Pancreas (tissue), 10 donors: ENCODE measurements at places on chromosomes 11 and 22.
A peak's percentile ranks its signal among the peaks of the same experiment; 100 is the strongest.

DNA sequence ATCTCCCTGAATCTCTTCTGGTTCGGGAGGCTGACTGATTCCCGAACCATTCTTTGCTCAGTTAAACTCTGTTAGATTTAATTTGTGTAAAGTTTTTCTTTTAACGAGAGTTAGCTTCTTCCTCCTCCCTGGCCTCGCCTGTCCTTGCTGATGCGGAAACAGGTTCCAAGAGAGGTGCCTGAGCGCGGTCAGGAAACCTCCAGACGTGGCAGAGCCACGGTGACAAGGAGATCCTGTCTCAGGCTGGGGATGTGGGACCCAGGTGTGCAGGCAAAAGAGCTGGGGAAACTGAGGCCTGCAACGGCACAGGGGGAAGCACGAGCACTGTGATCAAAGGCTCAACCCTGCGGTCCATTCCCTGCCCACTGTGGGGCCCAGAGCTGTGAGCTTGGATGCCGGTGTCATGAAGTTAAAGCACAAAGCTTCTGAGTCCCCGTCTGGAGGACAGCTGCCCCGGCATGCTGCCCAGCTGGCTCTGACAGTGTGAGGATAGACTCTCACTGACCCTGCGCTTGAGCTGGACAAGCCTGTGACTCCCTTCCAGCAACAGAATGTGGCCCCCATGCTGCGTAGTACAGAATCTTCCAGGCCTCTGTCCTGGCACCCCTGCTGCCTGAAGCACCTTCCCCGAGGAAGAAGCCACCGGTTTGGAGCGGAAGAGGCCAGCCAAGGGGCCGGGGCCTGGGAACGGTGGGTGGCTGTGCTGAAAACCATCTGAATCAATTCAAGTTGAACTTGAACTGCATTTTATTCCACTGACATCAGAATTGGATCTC is 960.6 kb downstream of the BRD1 start:
- no peak overlapping the region for H3K4me3 ChIP-seq
- no peak for DNase-seq
- H3K4me1 ChIP-seq: no peaks in the 10 kb centered on the region

DNA sequence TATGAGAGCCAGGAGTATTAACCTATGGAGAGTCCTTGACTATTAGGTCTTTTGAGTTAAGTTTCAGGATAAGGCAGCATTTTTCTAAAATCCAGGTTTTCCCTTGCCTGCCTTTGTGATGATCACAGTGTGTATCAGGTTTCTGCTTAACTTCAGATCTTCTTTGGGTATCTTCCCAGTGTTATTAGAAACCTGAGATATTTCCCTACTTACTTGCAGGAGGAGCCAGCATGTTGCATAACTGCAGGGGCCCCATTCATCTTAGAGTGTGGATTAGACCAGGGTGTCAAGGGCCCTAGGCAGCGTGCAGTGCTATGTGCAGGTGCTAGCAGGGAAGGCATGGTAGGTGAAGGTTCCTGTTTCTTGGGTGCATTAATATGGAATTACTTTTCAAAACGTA is 69.5 kb downstream of the ZNRF3 start:
- no peak for DNase-seq
- no peak overlapping the region for H3K4me3 ChIP-seq
- H3K27me3 ChIP-seq: no peaks in the 10 kb centered on the region
- no peaks in the 10 kb centered on the region for H3K36me3 ChIP-seq

DNA sequence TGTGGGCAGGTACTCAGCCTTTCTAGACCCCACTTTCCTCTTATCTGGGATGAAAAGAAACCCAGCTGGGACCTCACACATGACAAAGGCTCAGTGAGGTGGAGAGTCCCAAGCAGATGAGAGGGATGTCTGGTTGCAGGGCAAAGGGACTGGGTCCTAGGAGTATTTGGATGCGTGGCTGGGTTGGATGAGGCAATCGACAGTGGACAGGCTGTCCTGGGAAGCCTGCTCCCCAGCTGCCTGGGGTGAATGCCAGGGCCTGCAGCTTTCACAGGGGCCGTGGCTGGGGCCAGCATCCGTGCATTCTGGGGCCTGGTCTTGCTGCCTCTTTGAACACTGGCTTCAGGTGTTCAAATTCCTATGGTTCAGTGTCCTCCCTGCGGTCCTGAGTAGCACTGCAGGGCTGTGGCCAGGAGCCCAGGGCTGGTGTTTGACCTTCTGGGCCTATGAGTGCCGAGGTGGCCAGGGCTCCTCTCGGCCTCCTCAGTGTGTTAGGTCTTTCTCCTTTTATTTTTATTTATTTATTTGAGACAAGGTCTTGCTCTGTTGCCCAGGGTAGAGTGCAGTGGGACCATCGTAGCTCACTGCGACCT is 65.3 kb downstream of the MCM5 start:
- no peaks in the 10 kb centered on the region for H3K27me3 ChIP-seq
- H3K27ac ChIP-seq: no peak overlapping the region
- no peak overlapping the region for H3K4me3 ChIP-seq
- no peaks in the 10 kb centered on the region for H3K36me3 ChIP-seq
- no peaks in the 10 kb centered on the region for H3K4me1 ChIP-seq
- DNase-seq: no peak

DNA sequence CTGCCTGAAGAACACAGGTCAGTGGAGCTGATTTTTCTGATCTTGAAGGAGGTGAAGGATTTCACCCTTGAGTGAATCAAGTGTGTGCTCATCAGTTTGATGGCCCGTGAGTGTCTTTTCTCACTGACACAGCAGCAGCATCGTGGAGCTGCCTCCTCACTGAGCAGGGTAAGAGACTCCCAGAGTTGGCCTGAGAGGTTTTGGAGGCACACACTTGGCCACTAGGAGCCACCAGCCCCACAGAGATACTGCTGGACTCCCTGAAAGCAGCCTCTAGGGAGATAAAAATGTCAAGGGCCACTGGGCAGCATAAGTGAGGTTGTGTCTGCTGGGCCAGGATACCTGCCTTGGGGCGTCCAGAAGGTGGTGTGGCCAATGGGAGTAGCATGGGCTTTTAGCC is 245.4 kb downstream of the GRIK4 start:
- no peak for DNase-seq
- no peak overlapping the region for H3K4me3 ChIP-seq
- no peaks in the 10 kb centered on the region for H3K4me1 ChIP-seq
- H3K27me3 ChIP-seq: no peaks in the 10 kb centered on the region

GRCh38 chr22:46007003-46007847 is 30.3 kb upstream of the WNT7B start:
- no peaks in the 10 kb centered on the region for H3K27me3 ChIP-seq
- H3K36me3 ChIP-seq: no peaks in the 10 kb centered on the region
- H3K27ac ChIP-seq: peak overlapping the region; percentile 93
- no peaks in the 10 kb centered on the region for H3K4me1 ChIP-seq
- H3K4me3 ChIP-seq: no peak overlapping the region

GRCh38 chr11:69005631-69006368 is 7.2 kb downstream of the MRGPRF start:
- peak; percentile 40 for DNase-seq
- no peaks in the 10 kb centered on the region for H3K36me3 ChIP-seq
- no peaks in the 10 kb centered on the region for H3K4me1 ChIP-seq
- H3K27ac ChIP-seq: no peak overlapping the region
- H3K27me3 ChIP-seq: no peaks in the 10 kb centered on the region

- H3K36me3 ChIP-seq: no peaks in the 10 kb centered on the region
- H3K27me3 ChIP-seq: no peaks in the 10 kb centered on the region
- DNase-seq: no peak
- H3K4me3 ChIP-seq: no peak overlapping the region
- no peaks in the 10 kb centered on the region for H3K4me1 ChIP-seq
Observed at GRCh38 chr22:49460592-49461281, 366.9 kb downstream of the BRD1 start.

- no peaks in the 10 kb centered on the region for H3K27me3 ChIP-seq
- no peaks in the 10 kb centered on the region for H3K36me3 ChIP-seq
- peak; percentile 85 for DNase-seq
- H3K27ac ChIP-seq: peak overlapping the region; percentile 91
- H3K4me3 ChIP-seq: no peak overlapping the region
Observed at GRCh38 chr11:44979543-44980399, 29.1 kb upstream of the TP53I11 start.

DNA sequence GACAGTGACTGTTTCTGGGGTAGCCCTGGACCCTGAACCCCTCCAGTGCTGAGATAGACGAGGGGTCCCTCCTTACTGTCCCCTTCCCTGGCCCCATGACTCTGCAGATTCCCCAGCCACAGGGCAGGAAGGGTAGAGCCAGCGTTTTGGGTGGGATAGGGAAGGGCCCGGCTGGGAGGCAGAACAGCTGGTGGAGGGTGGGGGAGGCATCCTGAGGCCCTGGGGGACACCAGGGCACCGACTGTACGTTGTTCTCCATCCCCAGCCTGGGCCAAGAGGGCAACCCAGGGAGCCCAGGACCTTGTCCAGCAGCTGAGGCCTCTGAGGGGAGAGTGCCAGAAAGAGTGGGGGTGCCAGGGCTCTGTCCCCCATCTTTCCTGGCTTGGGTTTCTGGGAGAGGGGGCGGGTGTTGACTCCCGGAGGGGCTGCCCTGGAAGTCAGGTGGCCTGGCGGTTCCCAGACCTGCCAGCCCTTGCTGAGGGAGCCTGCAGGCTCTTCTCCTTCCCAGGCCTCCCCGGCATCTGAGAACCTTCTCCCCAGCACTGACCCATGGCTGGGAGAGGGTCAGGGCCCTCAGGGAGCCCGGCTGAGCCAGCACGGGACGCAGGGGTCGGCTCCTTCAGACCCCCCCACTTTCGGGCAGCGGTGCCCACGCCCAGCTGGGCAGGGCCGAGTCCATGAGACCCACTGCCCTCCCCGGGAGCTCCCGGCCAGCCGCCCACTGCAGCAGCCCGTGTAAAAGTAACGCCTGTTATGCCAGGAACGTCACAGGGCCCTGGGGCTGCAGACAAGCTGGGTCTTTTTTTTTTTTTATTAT is 30.3 kb downstream of the IGF2 start:
- H3K36me3 ChIP-seq: no peaks in the 10 kb centered on the region
- no peaks in the 10 kb centered on the region for H3K27me3 ChIP-seq
- H3K4me1 ChIP-seq: no peaks in the 10 kb centered on the region
- no peak overlapping the region for H3K27ac ChIP-seq
- H3K4me3 ChIP-seq: no peak overlapping the region
- DNase-seq: peak; percentile 47

DNA sequence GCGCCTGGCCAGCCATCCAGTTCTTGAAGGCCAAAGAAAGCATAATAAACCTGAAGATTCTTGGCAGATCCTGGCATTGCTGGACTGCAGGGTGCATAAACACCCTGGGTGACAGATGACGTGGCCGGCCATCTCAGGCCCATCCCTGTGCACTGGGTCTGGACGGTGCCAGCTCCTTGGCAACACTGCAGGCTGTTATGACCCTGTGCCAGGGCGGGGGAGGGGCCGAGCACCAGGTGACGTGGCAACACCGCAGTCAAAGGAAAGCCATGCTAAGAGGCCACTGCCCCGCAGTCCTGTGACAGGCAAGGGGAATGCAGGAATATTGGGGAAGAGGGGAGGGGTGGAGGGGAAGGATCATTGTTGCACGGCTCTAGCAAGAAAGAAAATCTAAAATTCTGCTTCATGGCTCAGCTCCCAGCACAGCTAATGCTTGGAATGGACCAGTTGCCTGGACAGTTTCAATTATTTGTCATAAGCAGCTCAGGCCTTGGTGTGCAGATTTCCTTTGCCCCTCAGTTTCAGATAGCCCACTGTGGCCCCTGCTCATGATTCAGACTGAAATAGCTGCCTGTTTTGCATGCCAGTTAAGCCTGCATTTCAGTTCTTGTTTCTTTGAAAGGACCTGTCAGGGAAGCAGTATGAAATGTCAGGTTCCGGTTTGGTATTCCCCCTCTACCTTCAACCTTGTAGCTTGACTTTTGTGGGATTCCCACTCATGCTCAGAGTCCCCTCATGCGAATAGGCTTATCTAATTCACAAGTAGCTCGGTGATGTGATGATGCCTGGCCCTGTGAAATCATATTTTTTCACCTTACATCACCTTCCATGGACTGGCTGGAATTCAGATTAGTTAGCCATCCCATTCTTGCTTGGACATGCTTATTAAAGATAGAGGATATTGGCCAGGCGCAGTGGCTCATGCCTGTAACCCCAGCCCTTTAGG is 29.7 kb upstream of the DDX6 start:
- peak overlapping the region; percentile 29 for H3K27ac ChIP-seq
- peak; percentile 96 for DNase-seq
- H3K27me3 ChIP-seq: no peaks in the 10 kb centered on the region
- H3K4me1 ChIP-seq: peaks cover 13% of the 10 kb centered on the region

GRCh38 chr22:44721213-44721612 is 19.2 kb downstream of the PRR5 start:
- no peaks in the 10 kb centered on the region for H3K27me3 ChIP-seq
- no peak overlapping the region for H3K27ac ChIP-seq
- H3K4me3 ChIP-seq: no peak overlapping the region
- no peaks in the 10 kb centered on the region for H3K36me3 ChIP-seq

DNA sequence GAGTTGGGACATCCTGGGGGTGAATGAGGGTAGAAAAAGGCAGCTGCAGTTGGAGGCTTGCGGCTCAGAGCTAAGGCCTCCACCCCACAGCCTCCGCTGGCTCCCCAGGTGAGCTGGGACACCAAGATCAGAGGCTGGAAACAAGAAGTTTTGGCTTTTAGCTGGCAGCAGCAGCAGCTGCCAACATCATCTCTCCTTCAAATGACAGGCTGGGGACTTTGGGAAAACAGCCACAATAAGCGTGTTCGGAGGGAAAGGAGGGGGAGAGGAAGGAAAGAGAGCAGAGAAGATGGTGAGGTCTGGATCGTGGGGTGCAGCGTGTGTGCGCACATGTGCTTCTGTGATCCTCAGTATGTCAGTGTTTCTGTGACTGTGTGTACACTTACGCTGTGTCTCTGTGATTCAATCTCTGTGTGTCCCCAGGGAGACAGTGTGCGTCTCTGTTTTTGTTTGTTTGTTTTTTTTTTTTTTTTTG is 62.0 kb upstream of the RASD2 start:
- H3K4me3 ChIP-seq: no peak overlapping the region
- no peak overlapping the region for H3K27ac ChIP-seq
- DNase-seq: no peak
- no peaks in the 10 kb centered on the region for H3K27me3 ChIP-seq
- H3K36me3 ChIP-seq: no peaks in the 10 kb centered on the region
- H3K4me1 ChIP-seq: no peaks in the 10 kb centered on the region

GRCh38 chr11:128732471-128733277 is 38.8 kb downstream of the FLI1 start:
- no peaks in the 10 kb centered on the region for H3K4me1 ChIP-seq
- H3K27me3 ChIP-seq: no peaks in the 10 kb centered on the region
- DNase-seq: no peak
- H3K4me3 ChIP-seq: no peak overlapping the region
- no peaks in the 10 kb centered on the region for H3K36me3 ChIP-seq

DNA sequence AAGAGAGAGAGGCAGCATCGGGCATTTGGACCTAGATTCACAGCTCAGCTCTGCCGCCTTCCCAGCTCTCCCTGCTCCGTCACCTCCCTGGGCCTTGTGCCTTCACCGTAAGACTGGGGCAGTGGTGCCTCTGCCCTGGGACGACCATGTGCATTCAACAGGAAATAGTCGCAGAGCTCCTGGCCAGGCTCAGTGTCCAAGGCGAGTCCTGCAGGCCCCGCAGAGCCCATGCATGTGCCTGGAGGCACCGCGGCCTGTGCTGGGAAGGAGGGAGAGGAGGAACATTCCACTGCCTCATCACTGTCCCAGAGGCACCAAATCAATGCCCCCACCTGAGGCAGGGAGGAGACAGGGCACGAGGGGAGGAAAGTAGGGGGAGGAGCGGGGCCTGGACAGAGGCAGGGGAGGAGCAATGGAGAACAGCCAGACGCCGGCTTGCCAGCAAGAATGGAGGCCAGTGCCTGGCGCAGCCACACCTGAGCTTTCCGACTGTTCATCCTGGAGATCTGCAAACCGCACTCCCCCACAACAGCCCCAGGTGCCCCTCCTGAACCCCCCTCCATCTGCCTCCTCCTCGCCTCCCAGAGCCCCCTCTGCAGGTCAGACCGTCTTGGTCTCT is 74.4 kb upstream of the PRR5 start:
- no peaks in the 10 kb centered on the region for H3K4me1 ChIP-seq
- no peak overlapping the region for H3K27ac ChIP-seq
- H3K4me3 ChIP-seq: no peak overlapping the region
- no peaks in the 10 kb centered on the region for H3K27me3 ChIP-seq
- no peaks in the 10 kb centered on the region for H3K36me3 ChIP-seq
